ENCODE measurements at places on chromosomes 3 and 15.

- no peak for DNase-seq
Observed at GRCh38 chr3:178568155-178568731, 32.0 kb downstream of the KCNMB2 start.

DNA sequence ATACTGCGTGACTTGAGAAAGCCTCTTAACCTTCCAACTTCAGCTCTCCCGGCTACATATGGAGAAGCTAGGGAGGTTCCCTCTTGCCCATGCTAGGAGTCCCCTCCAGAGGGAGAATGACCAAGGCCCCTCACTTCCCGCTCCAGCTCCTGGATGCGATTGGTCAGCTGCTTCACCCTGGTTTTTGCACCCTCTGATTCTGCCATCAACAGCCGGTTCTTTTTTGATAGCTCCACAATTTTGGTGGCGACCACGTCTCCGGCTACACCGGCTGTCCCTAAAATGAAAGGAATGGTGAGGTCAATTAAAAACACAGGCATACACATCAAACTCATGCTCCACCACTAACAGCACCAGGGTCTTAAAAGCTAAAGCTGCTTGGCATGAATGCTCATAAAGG is 20.6 kb downstream of the CCDC13 start:
- DNase-seq: no peak

DNA sequence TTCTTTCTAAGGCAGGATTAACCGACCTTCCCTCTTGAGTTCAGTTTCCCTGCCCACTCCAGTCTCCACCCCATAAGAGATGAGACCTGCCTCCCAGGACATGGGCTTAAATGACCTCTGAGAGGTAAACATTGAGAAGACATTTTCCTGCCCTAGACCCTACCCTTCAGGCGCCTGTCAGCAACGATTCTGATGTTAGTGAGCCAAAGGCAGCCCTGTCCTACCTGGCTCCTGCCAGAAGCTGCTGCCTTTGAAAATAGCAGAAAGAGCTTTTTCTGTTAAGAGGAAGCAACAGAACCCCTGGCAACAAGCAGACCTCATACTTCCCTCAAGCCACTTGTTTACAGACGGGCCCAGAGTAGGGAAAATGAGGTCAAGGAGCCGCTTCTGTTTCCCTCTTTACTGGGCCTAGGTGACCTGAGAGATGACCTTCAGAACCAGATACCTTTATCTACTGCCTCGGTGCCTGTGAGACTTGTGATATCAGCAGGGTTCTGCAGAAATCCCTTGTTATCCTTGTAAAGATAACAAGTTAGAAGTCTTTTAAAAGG is 52.0 kb downstream of the CD200R1L start:
- no peak for DNase-seq

- DNase-seq: no peak
Observed at GRCh38 chr3:23748398-23749110, 57.2 kb upstream of the UBE2E1 start.

DNA sequence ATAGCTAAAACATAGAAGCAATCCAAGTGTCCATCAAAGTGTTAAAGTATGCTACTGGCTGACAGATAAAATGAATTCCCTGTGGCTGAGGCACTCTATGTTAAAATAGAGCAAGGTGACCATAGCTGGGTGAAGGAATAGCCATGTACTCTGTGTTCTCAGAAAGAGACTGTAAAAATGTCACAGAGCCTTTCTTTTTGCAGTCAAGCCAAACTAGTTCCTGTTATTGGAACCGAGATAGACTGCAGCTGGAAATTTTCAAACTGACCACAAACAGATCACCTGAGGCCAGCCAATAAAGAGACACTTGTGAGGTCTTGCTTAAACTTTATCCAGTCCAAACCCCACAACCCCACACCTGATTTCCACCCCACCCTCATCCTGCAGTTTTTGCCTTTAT is 422.8 kb upstream of the NAALADL2 start:
- DNase-seq: no peak

DNA sequence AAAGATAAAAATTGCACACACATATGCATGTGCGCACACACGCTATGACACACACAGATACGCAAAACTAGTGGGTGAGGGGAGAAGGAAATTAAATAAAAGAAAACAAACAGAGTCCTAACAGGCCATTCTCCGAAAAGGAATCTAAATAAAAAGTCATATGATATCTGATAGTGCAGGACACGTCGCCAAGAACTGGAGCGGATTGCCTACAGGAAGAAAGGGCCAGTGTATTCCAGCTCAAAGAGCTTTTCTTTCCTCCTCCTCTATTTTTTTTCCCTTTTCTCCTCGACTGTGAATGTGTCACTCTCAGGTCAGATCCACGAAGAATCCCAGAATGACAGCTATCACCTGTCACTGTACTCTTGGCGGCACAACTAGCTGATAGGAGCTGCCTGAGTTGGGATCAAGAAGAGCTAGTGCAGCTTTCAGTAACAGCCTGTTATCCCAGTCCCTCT is 157.8 kb downstream of the TIGIT start:
- DNase-seq: peak; percentile 69

GRCh38 chr15:92123962-92124656 is 269.6 kb upstream of the ST8SIA2 start:
- no peak for DNase-seq

GRCh38 chr15:92822216-92823144 is 77.6 kb upstream of the CHD2 start:
- DNase-seq: no peak

GRCh38 chr3:98788651-98789050 is 25.5 kb downstream of the ST3GAL6 start:
- no peak for DNase-seq

GRCh38 chr3:78926523-78926922 is 841.3 kb downstream of the ROBO1 start:
- no peak for DNase-seq

DNA sequence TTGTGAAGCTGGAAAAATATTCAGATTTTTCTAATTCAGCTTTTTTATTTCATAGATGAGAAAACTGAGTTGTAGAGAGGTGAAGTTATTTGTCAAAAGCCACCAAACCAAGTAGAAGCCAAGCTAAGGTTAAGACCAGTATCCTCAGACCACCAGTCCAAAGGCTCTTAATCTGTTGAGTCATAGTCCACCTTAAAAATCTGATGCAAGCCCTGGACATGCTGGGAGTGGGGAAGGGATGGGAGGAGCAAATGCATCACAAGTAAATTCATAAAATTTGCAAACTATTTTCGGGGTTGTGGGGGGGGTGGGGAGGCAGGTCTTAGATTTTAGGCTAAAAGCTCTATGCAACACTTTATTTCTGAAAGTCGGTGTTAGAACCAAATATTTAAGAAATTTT is 307.7 kb upstream of the SEMA6D start:
- DNase-seq: no peak

- no peak for DNase-seq
Observed at GRCh38 chr15:48266024-48266689, 60.1 kb downstream of the SLC12A1 start.

DNA sequence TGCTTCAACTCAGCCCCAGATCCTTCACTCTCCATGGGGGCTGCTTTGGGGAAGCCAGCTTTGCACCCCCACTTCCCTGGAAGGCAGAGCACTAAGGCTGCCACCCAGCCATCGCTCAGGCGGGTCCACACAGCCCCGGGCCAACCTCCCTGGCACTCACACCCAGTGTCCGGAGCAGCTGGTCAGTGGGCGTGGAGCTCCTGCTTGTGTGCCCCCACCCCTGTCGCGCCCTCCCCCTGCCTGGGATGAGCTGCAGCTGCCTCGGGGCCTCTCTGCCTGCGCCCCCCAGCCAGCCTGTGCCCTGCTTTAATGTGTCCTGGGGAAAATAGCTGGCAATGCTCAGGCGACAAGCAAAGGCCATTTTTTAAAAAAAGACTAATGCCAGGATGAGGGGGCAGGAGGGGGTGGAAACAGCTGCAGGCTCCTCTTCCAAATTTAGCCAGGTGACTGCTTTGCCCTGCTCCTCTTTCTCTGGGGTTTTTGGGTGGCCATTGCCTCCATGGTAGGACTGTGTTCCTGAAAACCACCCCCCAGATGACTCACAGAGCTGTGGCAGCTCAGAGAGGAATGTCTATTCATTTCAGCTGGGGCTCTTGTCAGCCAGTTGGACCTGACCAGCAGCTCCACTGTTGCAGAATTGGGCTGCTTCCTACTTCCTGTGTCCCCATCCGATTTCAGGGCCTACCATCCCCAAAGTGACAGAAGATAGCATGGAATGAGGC is 65.0 kb downstream of the CEMIP start:
- no peak for DNase-seq

GRCh38 chr3:123318374-123318773 is 116.6 kb downstream of the SEC22A start:
- DNase-seq: no peak

DNA sequence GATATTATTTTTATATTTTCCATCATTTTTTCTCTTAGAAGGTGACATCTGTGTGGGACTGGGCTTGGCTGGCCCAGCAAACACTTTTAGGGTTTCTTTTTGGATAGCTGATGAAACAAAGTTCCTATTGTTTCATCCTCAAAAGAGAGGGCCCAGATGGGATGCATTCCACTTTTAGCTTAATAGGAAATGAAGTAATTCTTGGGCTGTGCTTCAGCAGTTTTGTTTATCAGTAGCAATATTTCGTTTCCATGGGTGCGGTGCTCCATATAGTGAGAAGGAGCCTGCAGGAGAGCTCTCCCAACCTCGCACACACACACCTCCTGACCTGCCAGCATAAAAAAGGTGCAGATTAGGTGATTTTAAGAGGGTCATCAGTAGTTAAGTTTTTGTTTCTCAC is 147.5 kb downstream of the AKAP13 start:
- peak; percentile 27 for DNase-seq

- no peak for DNase-seq
Observed at GRCh38 chr3:45212095-45212468, 14.0 kb downstream of the TMEM158 start.

GRCh38 chr15:62845241-62846126 is 197.1 kb upstream of the TPM1 start:
- DNase-seq: no peak

DNA sequence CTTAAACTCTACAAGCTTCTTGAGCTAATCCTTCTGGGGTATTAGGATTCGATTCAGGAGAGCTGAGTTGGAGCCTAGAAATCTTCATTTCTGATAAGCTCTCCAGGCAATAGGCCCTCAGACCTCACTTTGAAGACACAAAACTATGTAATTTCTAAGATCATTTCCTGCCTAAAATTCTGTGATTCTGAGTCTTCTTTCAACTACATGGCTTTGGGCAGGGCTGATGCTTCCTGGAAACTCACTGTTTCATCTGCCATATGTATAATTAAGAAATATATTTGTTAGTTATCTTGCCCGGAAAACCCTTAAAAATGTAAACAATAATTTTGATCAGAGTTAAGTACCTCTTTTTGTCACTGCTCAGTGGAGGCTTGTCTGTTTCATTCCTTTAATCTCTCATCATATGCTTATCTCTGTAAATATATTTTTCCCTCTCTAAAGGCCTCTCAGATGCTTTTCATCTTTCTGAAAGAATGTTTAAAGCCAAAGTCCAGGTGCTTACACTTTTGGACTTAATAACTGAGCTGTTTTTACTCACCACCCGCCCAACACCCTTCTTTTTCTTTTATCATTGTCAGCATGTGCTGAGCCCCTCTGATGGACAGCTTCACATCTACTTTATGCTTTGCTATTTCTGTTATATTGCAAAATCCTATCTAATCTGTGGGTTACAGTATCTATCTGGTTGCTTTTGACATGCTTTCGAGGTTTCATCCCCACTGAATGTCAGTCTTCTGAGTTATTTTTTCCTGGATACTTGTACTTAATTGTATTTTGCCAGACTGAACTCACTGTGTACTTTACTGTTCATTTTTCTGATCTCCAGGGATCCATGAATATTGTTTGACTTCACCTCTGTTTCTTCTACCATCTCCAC is 38.2 kb downstream of the FILIP1L start:
- DNase-seq: no peak

GRCh38 chr3:123743121-123743520 is 141.0 kb downstream of the MYLK start:
- no peak for DNase-seq

- DNase-seq: no peak
Observed at GRCh38 chr3:29890801-29891200, 609.9 kb downstream of the RBMS3 start.

DNA sequence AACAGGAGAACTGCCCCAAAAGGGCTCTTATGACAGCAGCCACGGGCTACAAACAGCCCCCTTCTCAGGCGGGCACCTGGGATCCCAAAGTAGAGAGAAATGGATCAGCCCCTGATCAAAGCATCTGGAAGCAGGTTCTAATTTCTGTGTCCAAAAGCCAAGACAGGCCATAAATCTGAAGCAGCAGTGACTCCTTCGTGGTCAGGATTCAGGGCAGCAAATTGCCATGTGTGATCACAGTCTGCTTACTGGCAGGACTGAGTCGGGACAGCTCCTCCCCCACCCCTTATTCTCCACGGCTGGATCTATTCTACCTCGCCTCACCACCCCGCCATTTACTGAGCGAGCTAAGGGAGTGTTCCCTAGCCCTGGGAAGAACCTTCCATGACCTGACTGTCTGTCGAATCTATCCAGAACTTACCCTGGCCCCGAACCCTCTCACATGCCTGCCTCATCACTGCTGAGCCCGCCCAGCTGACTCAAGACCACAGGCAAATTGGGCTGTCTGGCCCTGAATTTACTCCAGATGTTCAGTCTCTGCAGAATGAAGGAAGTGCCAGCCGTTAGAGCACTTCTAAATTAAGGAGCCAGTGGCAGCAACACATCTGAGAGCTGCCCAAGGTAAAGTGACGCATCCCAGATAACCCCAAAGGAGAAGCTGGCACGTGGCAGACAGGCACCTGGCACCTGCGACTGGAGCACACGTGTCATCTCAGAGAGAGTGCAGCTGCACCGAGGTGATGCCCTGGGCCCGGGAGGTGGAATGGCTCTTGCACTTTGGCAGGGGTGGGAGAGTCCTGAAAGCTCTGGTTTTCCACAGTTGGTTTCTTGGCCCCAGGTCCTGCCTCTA is 1.3 kb downstream of the LRRC15 start:
- DNase-seq: no peak

DNA sequence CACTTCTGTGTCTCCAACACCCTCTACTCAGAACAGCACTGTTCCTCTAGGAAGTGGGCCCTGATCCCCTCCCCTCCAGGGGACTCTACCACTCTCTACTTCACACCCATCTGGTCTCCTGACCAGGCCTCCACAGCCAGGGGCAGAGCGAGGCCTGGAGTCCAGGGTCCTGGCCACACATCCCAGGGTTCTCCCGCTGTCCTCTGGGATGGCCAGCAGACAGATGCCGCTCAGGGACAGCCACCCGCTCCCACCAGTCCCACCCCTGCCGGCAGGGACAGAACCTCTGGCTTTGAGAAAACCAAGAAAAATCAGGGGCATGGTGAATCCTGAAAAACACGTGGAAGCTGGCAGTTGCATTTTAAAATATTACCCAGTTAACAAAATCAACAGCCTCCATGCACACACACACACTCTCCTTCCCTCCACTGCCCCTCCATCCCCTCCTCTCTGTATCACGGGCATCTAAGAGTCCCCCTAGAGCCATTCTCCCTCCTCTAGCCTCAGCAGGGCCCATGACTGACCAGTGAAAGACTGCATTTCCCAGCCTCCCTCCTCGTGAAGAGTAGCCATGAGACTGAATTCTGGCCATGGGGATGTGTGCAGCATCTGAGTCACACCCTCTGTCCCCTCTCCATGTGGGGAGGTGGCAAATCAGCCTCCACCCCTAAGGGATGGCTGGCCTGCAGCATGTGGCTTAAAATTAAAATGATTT is 32.1 kb upstream of the IQSEC1 start:
- DNase-seq: no peak

GRCh38 chr3:8739757-8740504 is 6.3 kb downstream of the CAV3 start:
- DNase-seq: no peak
